ENCODE measurements at places on chromosomes 6 and 20. TPM values are rescaled to one million over a fixed set of nuclear protein-coding genes. Genes with fewer than 3 reads are reported as not detected.

DNA sequence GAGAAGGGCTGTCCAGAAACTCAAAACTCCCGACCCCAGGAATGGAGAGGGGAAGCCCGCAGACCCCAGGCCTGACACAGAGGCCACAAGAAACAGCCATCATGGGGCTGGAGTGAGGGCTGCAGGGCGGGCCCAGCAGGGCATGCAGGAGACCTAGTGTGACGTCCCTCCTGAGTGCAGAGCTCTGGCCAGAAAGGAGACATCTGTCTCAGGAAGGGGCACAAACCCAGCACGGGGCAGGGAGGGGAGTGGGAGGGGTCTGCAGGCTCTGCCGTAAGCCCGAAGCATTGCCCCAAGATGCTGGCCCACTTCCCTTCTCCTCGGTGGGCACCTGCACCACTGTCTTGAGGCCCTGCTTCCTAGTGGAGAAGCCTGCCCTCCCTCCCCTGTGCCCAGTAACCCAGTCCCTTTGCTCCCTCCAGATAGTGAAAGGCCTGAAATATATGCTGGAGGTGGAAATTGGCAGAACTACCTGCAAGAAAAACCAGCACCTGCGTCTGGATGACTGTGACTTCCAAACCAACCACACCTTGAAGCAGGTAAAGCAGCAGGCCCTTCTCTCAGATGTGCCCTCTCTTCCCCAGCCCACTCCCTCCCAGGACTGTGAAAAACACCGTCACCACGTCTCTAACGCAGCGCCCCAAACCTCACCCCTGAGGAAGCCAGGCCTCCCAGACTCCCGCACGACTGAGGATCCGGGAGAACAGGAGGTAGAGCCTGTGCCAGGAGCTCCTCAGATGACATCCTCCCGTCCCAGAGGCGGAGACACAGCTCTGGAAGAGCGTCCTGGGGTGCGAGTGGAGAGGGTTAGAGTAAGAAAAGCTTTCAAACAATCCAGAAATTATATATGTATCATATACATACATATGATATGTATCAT lies 9.7 kb downstream of the CST7 start:
- DNase-seq = no peak

- DNase-seq = no peak
These were observed 323.4 kb downstream of the TAF4 start for GRCh38 chr20:61742097-61742825.

DNA sequence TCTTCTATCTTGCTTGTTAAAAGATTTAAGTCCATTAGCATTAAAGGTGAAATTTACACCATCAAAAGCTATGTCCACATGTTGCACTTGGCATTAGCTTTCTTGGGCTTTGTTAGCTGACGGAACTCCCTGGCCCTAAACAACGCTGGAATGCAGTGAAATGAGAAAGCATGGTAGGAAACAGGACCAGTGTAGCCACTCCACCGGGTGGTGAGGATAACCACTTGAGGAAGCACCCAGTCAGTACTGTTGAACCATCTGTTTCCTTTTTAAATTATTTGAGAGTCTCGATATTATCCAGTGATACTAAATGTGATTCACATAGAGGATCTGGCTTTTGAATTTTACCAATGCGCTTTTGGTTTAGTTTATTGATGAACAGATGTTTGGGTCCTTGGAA lies 374.9 kb upstream of the NOX3 start:
- DNase-seq = no peak

DNA sequence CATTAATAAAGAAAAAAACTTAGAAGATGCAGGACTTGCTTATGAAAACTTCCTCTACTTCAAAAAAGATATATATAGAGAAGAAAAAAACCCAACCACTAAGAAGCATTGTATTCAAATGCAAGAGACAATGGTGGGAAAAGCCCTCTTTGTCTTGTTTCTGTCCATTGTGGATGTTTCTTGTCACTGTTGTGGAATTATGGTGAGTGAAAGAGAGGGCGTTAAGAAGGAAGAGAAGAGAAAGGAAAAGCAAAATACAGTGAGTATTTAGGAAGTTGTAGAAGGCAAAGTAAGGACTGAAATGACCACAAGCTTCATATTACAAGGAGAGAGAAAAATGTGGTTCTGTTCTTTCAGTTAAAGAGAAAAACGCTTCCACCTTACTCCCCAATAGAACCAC lies 14.1 kb upstream of the THBD start:
- no peak for DNase-seq

DNA sequence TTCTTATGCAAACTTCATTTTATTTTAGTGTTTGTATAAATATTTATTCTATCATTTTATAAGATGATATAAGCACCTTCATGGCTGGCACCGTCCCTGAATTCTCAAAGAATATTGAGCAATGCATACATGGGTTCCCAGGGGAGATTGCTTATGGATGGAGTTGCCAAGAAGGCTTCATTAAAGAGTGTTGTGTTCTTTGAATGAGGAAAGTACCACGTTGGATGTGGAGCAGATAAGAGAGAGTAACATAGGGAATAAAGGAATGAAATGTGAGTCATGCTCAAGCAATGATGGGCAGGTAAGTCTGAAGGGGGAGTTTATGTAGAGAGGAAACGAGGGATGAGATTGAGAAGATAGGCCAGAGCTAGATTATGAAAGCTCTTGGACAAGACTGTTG lies 10.3 kb downstream of the DSE start:
- DNase-seq = no peak

GRCh38 chr6:167998215-167998614 lies 744 bp downstream of the KIF25 start:
- DNase-seq = no peak

- DNase-seq = no peak
These were observed 61.8 kb downstream of the CYB5R4 start for GRCh38 chr6:83921315-83921714.

DNA sequence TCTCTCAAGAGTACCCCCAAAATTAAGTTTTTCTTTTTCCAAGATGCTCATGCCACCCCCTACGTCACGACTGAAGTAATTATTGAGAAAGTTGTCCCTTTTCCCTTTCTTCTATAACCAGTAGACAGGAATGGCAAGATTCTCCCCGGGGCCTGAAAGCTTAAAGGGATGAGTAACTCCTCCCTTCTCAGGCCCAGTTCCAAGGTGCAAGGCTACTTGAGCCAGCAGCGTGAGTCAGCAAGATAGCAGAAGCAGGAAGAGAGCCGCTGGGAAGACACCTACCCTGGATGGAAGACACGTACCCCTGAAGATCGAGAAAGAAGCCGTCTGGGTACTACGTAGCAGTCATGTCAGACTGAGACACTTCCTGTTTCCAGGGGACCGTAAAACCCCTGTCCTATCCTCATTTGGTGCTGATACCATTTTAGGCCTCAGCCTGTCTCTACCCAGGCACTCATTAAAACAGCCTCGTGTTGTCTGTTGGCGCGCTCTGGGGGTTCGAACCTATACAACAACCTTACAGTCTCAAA lies 241.0 kb downstream of the ADGRG6 start:
- DNase-seq = peak; percentile 50

DNA sequence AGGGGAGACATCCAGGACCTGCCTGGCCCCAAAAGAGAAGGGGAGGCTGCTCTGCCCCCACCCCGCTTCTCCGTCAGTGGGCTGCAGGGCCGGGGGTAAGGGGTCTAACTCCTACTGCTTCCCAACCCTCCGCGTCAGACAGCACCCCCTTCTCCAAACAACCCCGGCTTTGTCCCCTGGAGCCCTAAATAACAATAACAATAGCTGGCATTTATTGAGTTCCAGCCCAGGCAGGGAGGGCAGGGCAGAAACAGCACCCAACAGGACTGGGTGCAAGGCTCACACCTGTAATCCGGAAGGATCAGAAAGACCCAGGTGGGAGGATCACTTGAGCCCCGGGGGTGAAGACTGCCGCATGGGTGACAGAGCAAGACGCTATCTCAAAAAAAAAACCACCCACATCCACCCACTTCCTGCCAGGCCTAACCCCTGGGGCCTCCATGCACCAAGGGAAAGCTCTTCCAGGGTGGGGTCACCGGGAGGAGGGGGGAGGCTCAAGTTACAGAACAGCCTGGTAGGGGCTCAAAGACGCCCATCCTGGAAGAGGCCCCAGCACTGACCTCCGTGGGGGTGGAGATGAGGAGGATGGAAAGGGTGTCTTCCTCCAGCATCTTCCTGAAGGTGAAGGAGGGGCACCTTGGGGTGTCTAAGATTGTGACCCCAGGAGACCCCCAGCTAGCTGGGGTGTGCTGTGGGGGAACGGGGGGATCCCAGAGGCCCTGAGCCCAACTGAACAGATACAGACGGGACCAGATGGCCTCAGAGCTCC lies 1.3 kb upstream of the FNDC11 start:
- DNase-seq = no peak

- DNase-seq = no peak
These were observed 34.9 kb upstream of the RALGAPA2 start for GRCh38 chr20:20747298-20747697.

DNA sequence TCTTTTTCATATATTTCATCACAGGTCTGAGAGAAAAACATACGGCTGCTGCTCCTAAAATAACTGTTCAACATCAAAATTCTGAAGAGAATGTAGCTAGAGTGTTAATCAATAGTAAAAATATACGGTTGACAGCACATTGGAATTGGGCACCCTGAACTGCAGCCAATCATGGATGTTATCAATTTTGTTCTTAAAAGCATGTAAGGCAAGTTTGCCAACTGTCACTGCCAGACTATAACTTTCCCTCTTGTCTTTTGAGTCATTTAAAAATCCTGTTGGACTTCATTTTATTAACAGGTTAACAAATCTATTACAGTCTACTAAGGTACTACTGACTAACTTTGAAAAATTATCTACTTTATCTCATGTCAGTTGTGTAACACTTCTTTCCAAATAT lies 592.8 kb downstream of the HACE1 start:
- DNase-seq = no peak

GRCh38 chr6:165227644-165228329 lies 81.6 kb downstream of the C6orf118 start:
- DNase-seq = no peak

DNA sequence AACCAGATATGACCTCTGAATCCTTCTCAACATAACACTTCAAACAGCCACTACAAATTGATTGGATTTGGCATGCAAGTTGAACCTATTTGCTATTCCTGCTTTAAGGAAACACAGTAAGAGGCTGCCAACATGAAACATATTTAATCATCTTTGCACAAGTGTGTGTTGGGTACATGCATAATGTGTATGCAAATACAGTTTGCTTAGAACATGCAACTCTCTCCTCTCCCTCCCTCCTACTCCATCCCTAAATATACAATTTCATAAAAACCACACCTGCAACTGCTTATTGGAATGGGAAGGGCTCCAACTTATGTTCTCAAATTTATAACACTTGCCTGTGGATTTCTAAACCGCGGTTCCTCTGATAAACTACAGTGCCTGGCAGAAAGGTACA lies 71.5 kb downstream of the CD83 start:
- DNase-seq = no peak

DNA sequence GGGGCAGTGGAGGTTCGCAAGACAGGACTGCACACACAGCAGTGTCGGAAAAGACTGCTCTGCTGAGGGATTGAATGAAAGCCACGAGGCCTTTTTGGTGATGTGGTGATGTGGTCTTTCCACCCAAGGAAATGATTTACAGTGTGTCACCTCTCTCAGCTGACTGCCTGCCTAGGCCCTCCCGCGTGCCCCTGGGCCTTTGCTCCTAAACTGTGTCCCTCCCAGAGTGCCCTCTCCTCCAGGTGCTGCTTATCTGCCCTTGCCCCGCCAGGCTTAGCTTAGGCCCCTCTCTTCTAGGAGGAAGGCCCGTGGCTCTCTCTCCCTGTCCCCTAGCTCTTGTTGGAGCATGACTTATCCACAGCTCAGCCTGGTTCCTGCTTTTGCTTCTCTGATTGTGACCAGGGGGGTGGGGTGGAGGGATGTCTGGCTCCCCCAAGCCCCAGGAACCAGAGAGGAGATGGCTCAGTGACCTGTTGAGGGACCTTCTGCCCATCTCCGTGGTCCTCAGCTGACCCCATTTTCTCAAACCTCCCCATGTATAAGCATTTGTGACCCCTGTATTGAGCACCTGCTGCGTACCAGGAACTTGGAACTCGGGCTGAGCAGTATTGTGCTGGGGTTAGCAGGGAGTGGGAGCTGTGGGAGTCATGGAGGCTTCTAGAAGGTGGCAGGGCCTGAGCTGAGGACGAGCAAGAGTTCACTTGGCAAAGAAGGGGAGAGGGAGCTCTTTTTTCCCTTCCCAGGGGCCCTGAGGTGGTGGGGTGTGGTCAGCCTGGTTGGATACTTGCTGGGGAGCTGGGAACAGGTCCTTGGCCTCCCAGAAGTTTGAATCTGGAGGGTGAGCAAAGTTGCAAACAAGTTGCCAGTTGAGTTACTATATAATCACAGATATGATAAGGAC lies 2.2 kb downstream of the SRC start:
- peak; percentile 41 for DNase-seq

GRCh38 chr6:56766806-56767178 lies 124.1 kb upstream of the DST start:
- no peak for DNase-seq

The GSTA1 gene
- polyA plus RNA-seq = 3.4 TPM

The IFT52 gene
- 72.8 TPM for polyA plus RNA-seq

The CDC25B gene
- 51.5 TPM for polyA plus RNA-seq
